Aortic smooth muscle cell (primary cell): ENCODE measurements at places on chromosomes 16 and 17. TPM values are rescaled to one million over a fixed set of nuclear protein-coding genes. Genes with fewer than 3 reads are reported as not detected.

The C16orf74 gene
- 2.8 and 7.0 TPM in 2 replicates for total RNA-seq

The TBCD gene
- total RNA-seq, result 34.1 and 34.6 TPM in 2 replicates

The TMEM92 gene
- total RNA-seq, result not detected in 2 replicates

The KRTAP4-4 gene
- not detected in 2 replicates for total RNA-seq

The ITGAL gene
- under 0.01 TPM in 2 replicates for total RNA-seq

The KRT33B gene
- not detected in 2 replicates for total RNA-seq

The SLC22A31 gene
- total RNA-seq, result 0.13 and 0.25 TPM in 2 replicates

The NRN1L gene
- not detected in 2 replicates for total RNA-seq

The CDK5R1 gene
- 0.50 and 0.79 TPM in 2 replicates for total RNA-seq

The MMP2 gene
- total RNA-seq, result 389 and 576 TPM in 2 replicates

The C16orf86 gene
- 3.9 and 4.8 TPM in 2 replicates for total RNA-seq

The SALL1 gene
- total RNA-seq, result 0.13 and 0.31 TPM in 2 replicates

The PMP22 gene
- 52.1 and 53.6 TPM in 2 replicates for total RNA-seq

The LPO gene
- total RNA-seq, result not detected in 2 replicates

The TP53TG3B gene
- not detected in 2 replicates for total RNA-seq

The CMTM2 gene
- total RNA-seq, result not detected in 2 replicates

The MMP15 gene
- 2.5 and 2.6 TPM in 2 replicates for total RNA-seq

The KRT20 gene
- total RNA-seq, result not detected in 2 replicates

The VTN gene
- 0.12 and 0.53 TPM in 2 replicates for total RNA-seq

The P2RX5 gene
- total RNA-seq, result 1.3 and 1.5 TPM in 2 replicates

The TRPV3 gene
- 0.53 and 0.68 TPM in 2 replicates for total RNA-seq
